ENCODE measurements at places on chromosomes 4 and X.

DNA sequence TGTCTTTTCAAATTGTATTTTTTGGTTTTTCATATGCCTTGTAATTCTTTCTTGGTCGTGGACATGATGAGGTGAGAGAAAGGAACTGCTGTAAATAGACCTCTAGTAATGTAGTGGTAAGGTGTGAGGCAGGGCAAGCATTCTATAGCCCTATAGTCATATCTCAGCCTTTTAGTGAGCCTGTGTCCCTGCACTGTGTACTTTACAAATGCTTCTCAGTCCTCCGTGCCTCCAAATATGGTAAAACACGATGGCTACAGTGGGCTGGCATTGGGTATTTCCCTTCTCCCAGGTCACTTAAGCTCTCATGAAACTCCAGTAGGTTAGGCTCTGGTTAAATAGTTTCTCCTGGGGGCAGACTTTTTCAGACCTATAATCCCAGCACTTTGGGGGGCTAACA lies 57.9 kb upstream of the PLS3 start:
- DNase-seq, result no peak

DNA sequence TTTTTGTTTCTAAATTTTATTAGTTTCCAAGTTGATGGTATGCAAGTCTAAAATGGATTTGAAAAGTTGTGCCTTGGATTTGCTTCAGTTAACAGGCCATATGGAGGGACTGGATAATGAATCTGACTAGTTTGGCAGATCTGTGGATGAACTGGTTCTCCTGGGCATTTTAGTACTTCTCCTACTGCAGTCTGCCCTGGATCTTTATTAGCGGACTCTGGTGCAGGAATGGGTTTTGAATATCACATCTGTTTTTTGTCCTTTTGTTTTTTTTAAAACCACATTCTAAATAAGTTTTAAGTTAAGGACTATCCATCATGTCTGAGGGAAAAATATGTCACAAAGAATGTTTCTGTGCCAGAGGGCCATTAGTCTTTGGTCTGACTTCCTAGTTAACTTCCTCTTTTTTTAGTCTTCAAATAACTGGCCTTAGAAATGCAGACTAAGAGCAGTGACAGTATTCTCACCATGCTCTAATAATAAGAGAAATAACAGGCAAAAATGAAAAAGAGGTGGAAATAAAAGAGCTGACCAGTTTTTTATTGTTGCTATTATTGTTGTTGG lies 13.9 kb upstream of the DCK start:
- DNase-seq, result no peak

DNA sequence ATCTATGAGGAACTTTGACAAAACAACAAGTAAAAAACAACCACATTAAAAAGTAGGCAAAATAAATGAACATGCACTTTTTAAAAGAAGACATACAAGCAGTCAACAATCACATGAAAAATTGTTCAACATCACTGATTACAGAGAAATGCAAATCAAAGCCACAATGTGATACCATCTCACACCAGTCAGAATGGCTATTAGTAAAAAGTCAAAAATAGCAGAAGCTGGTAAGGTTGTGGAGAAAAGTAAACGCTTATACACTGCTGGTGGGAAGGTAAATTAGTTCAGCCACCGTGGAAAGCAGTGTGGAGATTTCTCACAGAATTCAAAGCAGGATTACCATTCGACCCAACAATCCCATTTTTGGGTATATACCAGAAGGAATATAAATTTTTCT lies 17.0 kb upstream of the LNX1 start:
- DNase-seq, result no peak

GRCh38 chr4:43275779-43276178 lies 383.3 kb downstream of the GRXCR1 start:
- DNase-seq, result no peak

DNA sequence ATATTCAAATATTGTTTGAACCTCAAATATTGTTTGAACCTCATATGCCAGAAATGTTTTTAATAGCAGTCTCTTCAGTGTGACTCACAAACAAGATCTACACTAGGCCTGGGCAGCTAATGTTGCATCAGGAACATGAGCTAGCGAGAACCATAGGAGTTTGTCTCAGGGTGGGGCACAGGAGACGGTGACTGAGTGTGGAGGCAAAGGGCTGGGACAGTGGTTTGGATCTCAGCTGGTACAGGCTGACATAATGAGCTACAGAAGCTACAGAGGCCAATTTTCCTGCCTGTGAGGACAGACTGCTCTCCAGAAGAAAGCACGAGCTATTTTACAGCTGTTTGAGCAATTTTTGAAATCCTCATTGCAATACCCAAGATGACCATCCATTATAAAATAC lies 224.7 kb downstream of the CENPC start:
- DNase-seq, result no peak

DNA sequence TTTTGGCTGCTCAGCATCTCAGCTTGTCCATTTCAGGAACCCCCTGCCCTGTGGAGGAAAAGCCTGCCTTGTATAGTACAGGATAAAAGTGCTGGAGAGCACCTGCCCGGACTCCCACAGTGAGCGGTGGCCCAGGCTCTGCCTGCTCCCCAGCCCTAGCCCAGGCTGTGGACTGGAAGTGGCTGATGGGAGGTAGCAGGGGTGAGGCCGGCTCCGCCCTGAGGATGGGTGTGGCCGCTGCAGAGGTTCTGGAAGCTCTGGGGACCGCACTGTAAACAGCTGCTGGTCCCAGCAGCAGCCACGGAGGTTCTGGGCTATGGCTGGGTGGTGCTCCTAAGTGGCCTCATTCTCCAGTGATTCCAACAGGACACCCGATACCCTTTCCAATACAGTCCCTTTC lies 56.6 kb upstream of the HELT start:
- no peak for DNase-seq

DNA sequence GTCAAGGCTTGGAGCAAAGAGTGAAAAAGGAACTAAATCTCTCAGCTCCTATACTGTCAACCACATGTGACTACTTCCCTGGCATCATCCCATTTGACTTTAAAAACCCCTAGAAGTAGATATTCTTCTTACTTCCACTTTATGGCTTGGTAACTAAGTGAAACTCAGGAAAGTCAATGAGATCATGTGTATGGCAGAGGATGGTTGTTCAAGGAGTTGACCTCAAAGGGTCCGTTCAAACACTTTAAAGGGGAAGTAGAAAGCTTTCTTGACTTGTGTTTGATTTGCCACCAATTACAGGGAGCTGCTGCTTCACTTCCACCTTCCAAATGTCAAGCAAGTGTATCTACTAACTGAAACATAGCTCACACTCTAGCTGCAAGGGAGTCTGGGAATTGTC lies 187.2 kb downstream of the RAB28 start:
- no peak for DNase-seq

DNA sequence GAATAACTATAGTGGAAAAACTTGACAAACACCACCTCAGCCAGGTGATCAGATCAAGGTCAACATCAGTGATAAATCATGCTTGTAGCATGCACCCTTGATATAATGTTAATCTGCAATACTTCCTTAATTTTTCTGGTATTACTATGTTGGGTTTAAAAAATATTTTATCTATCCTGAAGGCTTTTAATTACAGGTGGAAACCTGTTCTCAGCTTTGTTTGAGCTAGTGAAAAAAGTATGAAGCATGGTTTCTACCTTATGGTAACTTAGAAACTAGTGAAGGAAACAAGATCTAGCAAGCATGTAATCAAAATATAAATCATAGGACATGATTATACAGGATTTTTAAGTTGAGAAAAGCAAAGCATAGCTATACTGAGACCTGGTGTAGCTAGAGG lies 26.6 kb downstream of the MAOA start:
- DNase-seq, result no peak

DNA sequence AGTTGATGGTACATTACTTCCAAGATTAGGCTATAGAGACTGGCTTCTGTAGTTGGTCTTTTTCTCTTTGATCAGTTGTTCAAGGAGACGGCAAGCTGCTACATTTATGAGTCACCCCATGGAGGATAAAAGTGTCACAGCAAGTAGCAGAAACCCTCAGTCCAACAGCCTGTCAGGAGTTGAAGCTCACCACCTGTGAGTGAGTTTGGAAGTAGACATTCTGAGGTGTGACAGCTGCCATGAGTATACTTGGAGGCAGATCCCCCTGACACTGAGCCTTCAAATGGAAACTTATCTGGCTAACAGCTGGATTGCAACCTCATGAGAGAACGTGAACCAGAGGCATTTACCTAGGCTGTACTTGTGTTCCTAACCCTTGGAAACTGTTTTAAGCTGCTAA lies 68.0 kb downstream of the CCNG2 start:
- DNase-seq, result no peak

DNA sequence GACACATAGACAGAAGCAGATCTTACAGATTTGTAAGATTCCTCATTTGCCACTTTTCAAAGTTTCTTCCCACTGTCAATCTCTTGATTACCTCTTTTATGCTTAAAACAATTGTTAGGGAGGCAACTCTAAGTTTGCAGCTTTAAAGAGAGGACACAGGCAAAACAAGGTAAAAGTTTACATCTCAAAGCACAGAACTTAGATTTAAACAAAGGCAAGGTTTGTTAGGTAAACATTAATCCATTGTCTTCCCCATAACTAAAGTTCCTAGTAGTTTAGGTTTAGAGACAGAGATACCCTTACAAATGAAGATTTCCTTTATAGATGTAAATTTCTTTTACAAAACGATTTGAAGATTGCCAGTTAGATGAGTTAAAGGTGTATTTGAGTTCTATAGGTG lies 176.9 kb downstream of the AASDH start:
- DNase-seq, result no peak

DNA sequence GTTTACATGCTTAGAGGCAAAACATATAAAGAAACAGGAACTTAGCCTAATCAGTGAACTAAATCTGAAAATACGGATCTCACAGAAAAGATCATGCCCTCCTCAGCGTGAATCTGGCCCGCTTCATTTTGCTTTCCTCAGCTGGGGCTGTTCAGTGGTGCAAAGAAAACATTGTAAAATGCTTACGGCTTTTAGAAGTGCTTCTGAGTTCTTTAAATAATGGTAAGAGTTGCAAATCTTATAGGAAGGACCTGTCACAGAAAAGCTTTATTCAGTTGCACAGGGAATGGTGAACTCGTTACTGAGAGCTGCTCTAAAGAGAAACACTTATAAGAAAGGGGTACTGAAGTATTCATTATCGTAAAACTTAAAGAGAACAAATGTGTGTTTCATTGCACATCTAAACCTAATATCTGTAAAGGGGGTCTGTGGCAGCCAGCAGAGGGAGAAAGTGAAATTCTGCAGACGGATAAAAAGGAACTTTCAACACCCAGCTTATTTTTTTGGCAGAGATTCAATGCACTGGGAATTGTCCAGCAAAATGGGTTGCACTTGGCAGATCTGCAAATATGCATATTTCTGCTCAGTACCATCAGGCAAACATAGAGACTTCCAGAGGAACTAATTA lies 139.2 kb upstream of the ANK2 start:
- no peak for DNase-seq

GRCh38 chr4:137213372-137214173 lies 318.7 kb downstream of the PCDH18 start:
- no peak for DNase-seq

DNA sequence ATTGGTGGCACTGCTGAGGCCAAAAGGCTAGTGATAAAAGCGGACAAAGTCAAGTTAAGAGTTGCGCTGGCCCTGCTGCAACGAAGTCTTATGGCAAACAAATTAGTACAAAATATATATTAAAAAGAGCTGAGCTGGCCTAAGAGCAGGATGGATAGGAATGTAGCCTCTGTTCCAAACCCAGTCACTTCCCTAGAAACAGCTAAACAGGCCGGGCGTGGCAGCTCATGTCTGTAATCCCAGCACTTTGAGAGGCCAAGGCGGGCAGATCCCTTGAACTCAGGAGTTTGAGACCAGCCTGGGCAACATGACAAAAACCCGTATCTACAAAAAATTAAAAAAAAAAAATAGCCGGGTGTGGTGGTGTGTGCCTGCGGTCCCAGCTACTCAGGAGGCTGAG lies 32.4 kb upstream of the UGDH start:
- DNase-seq, result no peak

DNA sequence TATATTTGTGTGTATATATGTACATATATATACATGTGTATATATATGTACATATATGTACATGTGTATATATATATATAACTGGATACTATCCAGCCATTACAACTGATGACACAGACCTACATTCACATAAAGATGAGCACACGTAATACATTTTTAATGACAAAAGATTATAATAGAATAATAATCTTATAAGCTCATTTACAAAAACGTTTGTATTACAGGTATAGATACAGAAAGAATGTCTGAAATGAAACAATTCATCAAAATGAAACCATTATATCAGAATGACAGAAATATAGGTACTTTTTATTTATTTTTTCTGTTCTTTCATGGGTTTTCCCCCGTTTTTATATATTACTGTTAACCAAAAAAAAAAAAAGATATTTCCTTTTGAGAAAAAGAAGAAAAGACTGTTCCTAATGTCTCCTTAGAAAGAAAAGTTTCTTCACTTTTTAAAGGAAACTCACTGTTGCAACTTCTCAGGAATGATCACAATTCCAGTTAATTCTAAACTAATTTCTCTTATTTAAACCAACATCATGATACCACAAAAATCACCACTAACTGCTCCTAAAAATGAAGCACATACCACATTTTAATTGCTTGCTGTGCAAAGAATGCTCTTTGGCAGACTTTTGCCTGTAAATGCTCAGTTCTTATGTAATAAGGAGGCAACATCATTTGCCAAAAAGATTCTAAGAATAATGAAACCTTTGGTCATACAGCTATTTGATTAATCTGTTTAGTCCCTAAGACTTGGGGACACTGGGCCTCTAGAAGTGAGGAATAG lies 18.9 kb downstream of the LEF1 start:
- no peak for DNase-seq

DNA sequence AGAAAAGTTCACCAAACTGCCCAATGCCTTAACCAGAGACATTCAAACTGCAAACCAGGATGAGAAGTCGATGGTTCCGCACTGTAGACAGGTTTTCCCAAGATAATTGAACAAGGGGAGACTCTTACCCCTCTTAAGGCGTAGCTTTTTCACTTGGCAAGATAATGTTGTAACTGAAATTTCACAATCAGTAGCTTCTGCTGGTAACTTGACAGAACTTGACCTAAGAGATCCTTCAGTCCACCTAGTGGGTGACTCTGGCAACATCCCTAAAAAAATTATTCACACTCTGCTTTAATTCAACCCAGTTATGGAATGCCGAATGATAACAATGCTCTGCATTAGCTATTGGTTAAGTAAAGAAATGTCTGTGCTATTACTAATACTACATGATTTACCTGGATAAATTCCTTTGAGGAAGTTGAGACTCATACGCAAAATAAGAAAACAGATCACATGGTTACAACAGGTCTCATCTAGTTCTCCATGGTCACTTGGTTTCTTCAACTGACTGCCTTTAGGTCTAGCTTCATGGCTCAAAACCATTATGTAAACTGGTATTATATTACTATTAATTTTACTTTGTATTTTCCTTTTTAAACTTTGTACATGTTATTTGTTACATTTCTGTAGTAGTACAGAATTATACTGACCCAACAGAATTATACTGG lies 9.1 kb downstream of the ELF2 start:
- no peak for DNase-seq

DNA sequence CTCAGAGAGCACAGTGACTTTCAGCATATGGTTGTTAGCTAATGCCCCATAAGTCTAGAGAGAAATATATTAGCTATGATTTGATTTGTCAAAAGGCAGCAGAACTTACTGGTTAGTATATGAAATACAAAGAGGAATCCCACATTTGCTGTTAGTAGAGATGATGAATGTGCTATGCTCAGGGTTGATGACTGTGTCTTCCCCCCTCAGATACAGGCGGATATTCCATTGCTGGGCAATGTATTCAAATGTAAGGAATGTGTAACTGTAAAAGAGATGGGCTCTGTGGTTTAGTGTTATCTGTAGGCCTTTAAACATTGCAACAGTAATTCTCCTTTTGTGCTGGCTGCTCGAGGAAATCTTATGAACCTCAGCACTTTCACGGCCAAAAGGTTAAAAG lies 528.9 kb upstream of the ARX start:
- DNase-seq, result no peak

GRCh38 chr4:131450572-131451209 lies 1698.4 kb upstream of the PCDH10 start:
- DNase-seq, result no peak
